ENCODE measurements at places on chromosomes 5 and 9.

DNA sequence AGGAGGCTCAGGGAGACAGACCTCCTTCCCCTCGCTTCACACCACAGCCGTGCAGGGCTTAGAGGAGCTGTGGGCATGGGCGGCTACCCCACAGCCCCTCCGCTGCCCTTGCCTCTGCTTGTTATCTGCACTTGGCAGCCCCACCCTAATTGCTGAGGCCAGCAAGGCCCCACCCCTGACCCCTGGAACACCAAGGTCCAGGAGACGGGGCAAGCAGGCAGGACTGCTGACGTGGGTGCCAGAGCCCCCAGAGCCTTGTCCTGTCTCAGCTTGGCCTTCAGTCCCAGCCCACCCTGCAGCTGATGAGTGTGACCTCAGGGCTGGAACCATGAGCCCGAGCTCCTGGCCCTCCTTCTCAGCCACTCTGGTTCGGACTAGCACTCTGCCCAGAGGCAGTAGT is 29.1 kb upstream of the NEURL1B start:
- DNase-seq, result no peak

GRCh38 chr5:12292610-12293204 is 388.5 kb upstream of the CTNND2 start:
- DNase-seq, result peak; percentile 62

GRCh38 chr9:137412431-137412830 is 10.5 kb downstream of the EXD3 start:
- DNase-seq, result no peak

- DNase-seq, result peak; percentile 59
Measured at GRCh38 chr9:133396952-133397351, 20.8 kb downstream of the STKLD1 start.

DNA sequence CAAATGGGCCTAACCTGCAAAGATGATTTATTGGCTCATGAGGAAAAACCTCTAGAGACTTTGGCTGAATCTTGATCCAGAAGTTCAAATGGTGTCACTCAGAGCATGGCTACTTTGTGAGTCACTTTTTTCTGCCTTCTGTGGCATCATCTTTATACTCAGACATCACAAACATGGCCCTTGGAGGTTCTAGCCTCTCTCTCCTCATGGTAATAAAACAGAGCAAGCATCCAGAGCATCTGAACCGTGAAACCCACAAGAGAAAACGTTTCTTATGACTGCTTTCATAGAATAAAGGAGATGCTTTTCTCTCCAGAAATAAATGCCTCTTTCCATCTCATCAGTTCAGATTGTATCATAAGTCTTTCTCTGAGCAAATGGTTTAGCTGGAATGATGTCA is 780.3 kb downstream of the KCTD16 start:
- DNase-seq, result no peak

DNA sequence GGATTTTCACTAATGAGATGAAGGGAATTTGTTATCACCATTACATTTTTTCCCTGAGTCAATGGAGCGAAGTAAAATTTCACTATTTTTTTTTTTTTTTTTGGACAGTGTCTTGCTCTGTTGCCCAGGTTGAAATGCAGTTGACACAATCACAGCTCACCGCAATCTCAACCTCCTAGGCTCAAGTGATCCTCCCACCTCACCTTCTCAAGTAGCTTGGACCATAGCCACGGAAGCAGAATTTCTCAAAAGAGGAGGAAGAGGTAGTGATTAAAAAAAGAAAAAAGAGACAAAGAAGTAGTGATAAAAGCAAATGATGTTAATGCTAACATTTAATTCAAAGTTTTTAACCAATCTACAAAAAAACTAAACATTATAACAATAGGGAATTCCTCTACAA is 29.8 kb downstream of the ELP1 start:
- DNase-seq, result no peak

GRCh38 chr9:122800066-122801060 is at the start of gene OR1K1:
Gene OR1K1, plus strand, starts transcription at chr9:122800123. Its CDS starts 0 bp downstream, at chr9:122800123.
- no peak for DNase-seq

- DNase-seq, result no peak
Measured at GRCh38 chr5:95791751-95792150, 30.8 kb downstream of the GLRX start.

DNA sequence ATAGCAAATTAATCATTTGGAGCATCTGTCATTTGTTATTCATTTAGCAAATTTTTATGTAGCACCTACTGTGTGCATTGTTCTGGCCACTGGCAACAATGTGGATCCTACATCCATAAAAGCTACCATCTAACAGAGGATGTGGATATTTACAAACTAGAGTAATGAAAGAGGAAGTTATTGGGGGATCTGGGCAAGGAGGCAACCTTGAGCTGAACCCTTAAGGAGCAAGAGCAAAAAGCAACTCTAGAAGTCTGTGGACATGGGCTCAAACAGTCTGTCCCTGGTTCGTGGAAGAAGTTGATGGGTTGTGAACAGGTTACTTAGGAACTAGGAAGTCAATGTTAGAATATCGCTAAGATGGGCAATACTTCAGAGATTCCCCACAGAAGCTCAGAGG is 259.9 kb downstream of the SYK start:
- no peak for DNase-seq

GRCh38 chr5:172722327-172722815 is 48.6 kb downstream of the DUSP1 start:
- no peak for DNase-seq

- DNase-seq, result no peak
Measured at GRCh38 chr9:78298046-78298765, 1.3 kb downstream of the PSAT1 start.

DNA sequence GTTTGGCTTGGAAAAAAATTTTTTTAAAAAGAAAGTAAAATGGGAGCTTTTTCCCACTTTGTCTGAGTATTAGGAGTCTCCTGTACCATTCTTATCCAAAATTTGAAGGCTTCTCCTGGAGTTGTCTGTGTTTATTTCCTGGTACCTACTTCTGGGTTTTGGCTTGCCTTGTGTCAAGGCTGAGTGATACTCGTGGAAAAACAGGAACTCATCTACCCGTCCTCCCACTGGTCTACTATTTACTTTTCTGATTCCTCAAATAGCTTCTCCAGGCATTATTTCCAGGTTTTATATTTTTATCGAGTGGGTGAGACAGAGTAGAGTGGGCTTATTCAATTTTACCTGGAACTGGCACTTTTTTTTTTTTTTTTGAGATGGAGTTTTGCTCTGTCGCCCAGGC is 99.4 kb downstream of the RMI1 start:
- no peak for DNase-seq

- DNase-seq, result no peak
Measured at GRCh38 chr5:91486638-91487037, 103.5 kb upstream of the ARRDC3 start.

DNA sequence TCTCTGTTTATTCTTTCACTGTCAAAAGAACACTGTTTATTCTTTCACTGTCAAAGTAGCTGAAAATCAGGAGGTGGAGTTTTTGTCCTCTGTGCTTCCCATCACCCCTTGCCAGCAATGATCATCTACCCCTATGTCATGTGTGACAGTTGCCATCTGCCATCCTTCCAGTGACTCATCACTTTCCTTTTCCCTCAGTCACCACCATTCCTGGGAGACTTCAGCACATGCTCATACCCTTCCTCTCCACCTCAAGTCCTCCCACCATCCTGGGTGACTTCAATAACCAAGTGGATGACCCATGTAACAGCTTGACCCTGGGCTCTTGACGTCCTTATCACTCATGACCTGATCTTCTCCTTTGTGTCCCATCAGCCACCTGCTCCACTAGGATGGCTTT is 43.3 kb upstream of the RASEF start:
- DNase-seq, result no peak

DNA sequence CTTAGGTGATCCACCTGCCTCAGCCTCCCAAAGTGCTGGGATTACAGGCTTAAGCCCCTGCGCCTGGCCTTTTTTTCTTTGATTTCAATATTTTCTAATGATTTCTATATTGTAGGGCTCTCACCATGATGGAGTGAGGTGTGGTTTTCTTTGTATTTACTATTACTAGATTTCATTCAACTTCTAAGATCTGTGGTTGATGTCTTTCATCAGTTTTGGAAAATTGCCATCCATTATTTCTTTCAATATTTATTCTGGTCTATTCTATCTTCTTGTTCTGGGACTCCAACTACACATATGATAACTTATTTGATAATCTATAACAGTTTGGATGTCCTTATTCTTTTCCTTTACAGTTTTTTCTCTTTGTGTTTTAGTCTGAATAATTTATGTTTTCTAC is 31.9 kb downstream of the FBXO4 start:
- DNase-seq, result no peak

- no peak for DNase-seq
Measured at GRCh38 chr5:36777105-36777757, 99.3 kb upstream of the NIPBL start.

- DNase-seq, result no peak
Measured at GRCh38 chr9:121943463-121943862, 149.6 kb downstream of the TTLL11 start.

DNA sequence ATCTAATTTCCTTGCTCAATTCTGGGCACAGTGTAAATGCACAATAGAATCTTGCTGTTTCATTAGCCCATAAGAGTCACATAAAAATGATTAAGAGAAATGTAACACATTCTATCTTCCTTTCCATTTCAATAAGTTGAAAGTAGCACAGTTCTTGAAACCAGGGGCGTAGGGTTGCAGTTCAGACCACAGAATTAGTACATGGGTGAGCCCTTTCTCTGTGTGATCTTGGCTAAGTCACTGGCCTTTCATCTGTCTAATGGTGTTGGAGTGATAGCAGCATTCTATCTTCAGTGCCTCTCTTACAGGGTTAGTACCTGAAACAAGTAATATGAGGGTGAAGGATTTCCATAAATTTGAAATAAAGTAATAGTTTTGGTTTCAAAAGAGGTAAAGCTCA is 445.3 kb upstream of the ZNF462 start:
- DNase-seq, result no peak

DNA sequence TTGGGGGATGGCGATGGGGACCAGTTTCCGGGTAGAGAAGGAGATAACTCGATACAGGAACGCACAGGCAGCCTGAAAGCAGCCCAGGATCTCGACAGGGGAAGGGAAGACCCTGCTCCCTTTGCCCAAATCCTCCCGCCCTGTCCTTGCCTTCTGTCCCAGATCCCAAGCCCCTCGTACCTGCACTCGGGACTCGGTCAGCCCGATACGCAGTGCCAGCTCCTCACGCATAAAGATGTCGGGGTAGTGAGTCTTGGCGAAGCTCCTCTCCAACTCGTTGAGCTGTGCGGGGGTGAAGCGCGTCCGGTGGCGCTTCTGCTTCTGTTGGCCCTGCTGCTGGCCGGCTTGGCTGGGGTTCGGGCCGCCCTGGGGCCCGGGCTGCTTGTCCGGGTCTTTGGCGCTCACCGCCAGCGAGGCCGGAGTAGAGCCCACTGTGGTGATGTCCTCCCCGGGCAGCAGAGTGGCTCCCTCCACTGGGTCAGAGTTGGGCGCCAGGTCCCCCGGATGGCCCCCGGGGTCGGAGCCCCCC is 1.8 kb downstream of the OTP start:
- DNase-seq, result no peak

GRCh38 chr5:131242728-131243255 is 21.1 kb upstream of the CDC42SE2 start:
- DNase-seq, result no peak

DNA sequence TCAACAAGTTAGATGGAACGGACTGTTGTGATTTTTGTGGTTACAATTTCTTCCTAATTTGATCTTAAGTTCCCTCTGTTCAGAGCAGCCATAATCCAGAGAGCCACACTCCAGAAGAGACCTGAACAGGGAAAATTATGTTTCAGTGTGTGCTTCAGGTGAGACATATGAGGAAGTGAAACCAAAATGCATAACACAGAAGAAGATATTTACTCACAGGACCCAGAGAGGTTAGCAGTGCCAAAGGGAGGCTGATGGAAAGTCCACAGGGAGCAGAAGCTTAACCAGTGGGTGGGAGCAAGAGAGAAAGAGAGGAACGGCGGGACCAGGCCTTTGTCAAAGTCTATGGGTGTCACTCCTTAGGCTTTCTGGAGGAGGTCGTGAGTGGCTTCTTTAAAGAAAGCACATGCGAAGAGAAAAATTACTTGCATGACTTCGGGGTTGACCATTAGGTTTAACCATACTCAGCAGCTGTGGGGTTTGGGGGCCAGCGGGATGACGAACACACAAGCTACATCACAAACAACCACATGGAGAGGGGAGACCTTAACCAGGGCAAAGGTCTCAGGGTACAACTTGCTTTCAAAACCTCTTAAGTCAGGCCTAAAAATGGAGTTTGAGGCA is 141.4 kb downstream of the MED10 start:
- DNase-seq, result peak; percentile 39

DNA sequence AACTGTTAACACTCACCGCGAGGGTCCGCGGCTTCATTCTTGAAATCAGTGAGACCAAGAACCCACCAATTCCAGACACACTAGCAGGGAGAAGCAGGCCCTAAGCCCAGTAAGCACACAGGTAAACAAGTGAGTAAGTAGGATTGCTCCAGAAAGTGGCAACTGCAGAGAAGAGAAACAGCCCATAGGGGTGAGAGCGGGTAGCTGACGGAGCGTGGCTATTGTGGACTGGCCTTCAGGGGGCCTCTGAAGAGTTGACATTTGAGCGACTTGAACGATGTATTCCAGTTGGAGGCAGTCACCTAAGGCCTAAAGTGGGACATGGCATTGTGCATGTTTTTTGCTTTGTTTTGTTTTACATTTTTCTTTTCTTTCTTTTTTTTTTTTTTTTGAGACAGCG is 74.2 kb downstream of the TSPAN17 start:
- DNase-seq, result no peak

DNA sequence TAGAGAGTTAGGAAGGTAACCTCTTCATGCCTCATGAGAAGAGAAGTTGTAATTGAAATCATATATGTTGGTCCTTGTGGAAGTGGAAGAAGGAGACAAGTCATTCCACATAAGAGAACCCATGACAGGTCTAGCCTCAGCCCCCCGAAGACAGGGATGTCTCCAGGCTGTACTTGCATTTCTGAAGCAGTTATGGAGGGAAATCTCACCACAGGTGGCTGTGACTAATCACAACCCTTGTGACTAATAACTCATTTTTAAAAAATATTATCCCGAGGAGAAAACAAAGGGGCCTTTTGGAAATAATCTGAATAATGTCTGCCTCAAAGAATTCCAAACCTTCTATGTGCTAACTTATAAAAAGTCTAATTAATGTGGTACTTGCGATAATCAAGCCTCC is 262.1 kb upstream of the RPS23 start:
- no peak for DNase-seq

DNA sequence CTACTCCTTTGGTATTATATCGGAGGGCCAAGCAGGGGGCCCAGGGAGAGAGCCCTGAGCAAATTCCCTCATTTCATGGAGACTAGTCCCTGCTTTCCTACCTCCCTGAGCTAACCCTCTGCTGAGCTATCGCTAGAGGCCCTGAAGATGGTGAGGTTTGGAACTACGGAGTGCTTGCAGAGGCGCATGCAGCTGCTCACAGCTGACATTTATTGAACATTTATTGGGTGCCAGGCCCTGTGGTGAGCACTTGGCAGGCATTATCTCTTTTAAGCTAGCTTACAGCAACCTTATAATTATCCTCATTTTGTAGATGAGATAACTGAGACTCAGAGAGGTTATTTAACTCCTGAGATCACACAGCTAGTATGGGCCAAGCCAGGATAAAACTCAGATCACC is 9.8 kb downstream of the FAT2 start:
- no peak for DNase-seq

- no peak for DNase-seq
Measured at GRCh38 chr5:177092178-177093081, 5.7 kb downstream of the FGFR4 start.

Measured in RPMI8226 (cell line).